ENCODE measurements at places on chromosomes 5 and 9.

- DNase-seq, result no peak
Observed at GRCh38 chr9:113186137-113186755, 34.8 kb downstream of the FKBP15 start.

DNA sequence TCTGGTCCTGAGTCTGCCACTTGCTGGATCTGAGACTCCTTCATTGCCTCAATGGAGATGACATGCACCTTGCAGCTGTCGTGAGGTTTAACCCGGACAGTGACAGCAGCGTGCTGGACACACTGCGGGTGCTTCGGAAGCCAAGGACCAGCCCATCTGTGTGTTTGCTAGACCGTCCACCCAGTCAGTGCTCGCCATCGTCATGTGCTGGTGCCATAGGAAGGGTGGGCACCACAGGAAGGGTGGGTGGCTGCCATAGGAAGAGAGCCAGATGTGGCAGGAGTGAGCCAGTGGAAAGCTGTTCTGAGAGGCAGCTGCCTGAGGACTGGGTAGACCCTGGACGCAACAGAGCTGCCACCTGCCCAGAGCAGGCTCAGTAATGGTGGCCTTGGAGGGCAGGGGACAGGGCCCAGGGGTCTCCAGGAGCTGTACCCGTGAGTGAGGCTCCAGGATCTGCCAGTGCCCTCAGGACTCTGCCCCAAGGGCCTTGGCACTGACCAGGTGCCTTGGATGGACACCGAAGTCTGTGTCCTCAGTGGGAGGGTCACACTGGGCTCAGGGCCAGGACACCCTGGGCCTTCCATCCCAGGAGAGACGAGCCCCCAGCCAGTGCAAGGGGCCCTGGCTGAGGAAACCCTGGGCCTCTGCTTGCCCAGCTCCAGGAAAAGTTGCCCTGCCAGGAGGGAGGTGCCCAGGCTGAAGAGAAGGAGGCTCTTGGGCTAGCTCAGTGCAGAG lies 21.8 kb downstream of the FLT4 start:
- no peak for DNase-seq

DNA sequence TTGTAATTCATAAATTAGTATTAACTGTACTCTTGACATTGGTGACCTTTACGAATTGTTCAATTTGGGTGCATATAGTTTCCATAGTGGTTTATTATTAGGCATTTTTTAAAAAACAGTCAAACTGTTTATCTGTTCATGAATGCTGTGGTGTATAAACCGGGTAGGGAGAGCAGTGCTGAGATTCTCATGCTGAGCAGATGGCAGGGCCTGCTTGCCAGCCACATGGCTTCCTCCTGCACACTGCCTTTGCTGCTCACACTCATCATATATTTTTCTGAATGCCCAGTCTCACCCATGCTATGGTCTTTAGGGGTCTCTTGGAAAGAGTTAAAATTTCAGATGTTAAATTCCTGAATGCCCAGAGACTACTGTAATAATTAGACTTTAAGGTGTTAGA lies 40.8 kb downstream of the NNT start:
- DNase-seq, result peak; percentile 65

DNA sequence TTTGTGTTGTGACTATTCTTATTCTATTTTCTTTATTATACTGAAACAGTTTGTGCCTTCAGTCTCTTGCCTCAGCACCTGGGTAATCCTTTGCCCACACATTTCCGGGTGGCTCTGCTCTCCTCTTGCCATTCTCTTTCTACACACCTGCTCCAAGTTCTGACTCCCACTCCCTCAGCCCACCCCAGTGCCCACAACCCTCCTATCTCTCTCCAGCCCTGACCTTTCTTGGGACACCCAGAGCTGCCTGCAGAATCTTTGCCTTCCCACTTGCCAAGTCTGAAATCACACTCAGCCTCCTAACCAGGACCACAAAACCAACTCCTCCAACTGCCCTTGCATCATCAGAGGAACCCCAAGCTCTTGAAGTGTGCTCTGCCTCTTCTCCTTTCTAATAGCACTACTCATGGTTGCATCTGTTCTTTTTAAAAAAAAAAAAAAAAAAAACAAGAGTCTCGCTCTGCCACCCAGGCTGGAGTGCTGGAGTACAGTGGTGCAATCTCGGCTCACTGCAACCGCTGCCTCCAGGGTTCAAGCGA lies 4.1 kb downstream of the SWI5 start:
- no peak for DNase-seq

DNA sequence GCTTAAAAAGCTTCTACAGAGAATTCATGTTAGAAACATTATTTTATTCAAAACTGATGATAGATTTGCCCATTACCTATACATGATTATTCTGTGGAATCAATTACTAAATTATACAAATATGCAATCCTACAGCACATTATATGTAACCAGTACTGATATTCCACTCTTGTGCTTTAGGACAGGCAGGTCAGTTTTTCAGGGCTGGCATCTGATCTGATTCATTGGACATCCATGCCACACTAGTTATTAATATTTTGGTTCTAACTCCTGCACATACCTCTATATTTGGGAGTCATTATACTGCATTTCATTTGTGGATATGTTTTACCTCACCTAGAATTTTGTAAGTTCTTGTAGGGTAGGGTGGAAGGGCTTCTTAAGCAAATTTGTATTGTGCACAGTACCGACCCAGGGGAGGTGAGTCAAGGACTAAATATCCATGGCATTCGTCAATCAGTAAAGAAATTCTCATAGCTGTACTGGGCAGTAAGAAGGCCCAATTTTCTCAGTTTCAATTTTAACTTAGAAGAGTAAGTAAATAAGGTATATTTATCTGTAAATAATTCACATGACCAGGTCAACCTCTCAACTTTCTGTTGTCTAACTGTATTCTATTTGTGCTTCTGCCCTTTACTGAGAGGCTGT lies 33.5 kb downstream of the ELOVL7 start:
- DNase-seq, result no peak

GRCh38 chr5:91359962-91360609 lies 23.0 kb downstream of the ARRDC3 start:
- DNase-seq, result no peak

DNA sequence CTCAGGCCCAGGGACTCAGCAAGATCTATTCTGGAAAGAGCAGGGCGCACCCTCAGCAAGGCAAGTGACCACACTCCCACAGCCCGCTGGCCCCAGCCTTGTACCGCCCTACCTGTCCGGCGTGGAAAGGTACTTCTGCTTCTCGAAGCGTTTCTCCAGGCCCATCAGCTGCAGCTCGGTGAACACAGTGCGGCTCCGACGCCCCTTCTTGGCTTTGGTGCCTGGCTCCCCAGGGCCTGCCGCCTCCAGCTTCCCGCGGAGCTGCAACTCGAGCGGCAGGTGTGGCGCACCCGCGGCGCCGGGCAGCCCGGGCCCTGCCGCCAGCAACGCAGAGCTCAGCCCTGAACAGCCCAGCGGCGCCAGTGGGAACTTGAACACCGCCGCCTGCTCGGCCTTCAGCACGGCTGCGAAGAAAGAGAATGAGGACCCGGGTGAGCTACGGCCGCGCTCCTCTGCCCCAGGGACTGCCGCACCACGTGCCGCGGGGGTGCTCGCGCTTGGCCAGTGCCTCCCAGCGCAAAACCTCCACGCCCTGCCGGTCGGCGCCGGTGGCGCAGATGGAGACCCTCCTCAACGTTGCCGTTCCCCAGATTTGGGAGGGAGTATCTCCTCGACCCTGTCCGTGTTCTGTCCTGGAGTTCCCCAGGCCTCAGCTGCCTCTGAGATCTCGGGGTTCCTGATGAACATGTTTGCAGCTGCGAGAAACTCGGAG lies 2.2 kb downstream of the BARX1 start:
- DNase-seq, result no peak

DNA sequence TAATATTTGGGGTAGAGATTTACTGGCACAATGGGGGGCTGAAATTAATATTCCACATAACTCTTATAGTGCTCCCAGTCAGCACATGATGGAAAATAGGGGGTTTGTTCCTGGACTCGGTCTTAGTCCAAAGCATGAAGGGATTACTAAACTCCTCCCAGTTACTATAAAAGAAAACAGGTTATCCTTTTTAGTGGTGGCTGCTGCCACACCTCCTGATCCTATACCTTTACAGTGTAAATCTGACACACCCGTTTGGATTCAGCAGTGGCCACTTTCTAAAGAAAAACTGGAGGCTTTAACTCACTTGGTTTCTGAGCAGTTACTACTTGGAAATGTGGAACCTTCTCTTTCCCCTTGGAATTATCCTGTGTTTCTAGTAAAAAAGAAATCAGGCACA lies 572.9 kb upstream of the PTGER4 start:
- no peak for DNase-seq

GRCh38 chr5:40223884-40224402 lies 455.8 kb upstream of the PTGER4 start:
- DNase-seq, result no peak

DNA sequence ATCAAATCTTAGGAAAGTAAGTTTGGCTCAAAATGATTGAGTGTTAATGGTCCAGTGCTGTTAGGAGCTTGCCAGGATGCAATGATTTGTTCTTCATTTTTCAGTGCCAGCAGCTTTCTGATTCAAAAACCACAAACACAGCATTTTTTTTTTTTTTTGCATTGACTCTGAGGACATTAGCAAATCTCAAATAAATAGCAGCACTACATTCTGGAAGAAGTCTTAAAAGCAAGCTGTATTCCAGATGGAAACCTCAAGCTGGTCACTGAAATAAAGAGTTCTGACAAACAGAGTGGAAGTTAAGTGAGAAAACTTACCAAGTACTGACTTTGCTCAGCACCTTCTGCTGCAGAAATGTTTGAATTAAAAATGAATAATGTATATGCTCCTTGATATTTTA lies 1653.1 kb upstream of the CDH9 start:
- no peak for DNase-seq

GRCh38 chr5:83035373-83036100 lies 41.7 kb downstream of the TMEM167A start:
- DNase-seq, result peak; percentile 69

DNA sequence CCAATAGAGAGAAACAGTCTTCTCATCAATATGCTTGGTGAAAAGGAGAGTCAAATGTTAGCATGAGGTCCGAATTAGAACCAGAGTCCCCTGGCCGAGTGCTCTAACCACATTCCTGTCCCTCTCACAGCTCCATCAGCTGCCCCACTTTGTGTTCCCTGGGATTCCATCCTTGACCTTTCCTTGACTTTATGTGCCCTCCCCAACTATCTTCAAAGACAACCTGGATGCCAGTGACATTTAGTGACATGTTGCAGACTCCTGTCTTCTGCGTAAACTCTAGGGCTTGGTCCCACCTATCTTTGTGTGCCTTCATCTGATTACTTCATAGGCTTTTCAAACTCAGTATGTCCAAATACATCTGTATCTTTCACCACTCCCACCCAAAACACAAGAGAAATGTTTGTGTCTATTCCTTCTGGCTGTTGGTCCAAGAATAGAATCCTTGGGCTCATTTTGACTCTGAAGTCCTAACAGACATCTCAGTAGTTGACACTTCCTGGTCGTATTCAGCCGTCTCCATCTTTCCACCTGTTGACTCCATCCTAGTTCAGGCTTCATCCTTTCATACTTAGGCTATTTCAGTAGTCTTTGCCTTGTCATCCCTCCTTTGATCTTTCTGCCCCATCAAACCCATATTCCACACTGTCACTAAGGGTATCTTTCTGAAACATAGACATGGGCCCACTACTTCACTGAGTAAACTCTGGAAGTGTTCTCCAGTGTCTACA lies 101.4 kb upstream of the CD180 start:
- DNase-seq, result no peak

DNA sequence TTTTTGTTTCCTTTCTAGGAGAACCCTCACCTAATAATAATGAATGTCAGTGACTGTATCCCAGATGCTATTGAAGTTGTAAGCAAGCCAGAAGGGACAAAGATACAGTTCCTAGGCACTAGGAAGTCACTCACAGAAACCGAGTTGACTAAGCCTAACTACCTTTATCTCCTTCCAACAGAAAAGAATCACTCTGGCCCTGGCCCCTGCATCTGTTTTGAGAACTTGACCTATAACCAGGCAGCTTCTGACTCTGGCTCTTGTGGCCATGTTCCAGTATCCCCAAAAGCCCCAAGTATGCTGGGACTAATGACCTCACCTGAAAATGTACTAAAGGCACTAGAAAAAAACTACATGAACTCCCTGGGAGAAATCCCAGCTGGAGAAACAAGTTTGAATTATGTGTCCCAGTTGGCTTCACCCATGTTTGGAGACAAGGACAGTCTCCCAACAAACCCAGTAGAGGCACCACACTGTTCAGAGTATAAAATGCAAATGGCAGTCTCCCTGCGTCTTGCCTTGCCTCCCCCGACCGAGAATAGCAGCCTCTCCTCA lies 87.1 kb downstream of the OSMR start:
- DNase-seq, result no peak

DNA sequence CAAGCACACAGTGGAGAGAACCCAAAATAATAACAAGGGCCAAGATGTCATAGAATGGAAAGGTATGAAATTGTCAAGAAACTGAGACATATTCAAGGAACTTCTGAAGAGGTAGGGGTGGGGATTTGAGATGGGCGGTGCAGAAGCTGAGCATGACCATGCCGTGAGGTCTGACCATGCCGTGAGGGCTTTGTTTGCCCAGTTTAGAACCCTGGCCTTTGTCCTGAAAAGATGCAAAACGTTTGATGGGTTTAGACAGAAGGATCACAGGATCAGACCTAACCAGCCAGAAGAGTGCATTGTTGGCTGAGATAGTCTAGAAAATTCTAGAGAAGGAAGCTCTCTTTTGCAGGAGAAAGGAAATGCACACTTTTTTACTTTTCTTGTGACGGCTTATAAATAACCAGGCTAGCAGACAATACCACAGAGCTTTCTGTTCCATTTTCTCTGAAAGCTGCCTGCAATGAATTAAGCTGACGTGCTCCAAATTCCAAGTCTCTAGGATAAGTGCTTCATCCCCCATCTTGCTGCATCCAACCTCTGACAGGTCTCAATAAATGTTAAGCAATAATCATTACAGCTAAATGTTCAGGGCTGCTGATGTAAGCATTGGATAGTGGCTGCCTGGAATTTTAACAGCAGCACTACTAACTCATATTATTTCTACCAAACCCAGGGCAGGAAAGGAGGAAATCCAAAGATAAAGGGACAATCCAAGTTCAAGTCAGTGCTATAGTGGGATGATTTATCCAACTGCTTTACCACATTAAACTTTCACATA lies 110.9 kb upstream of the IL6ST start:
- DNase-seq, result no peak

- DNase-seq, result no peak
Observed at GRCh38 chr9:73773896-73774295, 622.2 kb downstream of the ANXA1 start.

DNA sequence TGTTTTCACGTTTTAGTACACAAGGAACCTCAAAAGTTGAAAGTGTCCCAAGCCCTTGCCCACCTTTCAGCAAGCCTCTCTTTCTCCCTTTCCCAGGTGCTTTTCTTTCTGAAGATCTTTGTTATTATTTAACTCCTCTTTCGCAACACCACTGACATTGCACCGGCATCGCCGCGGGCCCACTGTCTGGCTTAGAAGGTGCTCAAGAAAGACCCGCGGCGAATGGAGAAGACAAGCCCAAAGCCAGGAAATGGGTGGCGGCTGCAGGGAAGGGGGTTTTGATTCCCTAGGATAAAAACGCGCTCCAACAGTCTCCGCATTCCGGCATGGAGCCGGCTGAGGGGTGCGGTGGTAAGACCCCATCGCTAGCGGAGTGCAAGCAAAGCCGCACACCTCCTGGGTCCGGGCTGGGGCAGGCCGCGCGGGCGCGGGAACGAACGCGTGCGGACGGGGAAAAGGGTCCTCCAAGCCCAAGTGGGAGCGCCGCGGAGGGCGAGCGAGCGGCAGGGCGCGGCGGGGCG lies 404 bp upstream of the AFAP1L1 start:
- no peak for DNase-seq
